ENCODE measurements at places on chromosomes 6 and 20.
A peak's percentile ranks its signal among the peaks of the same experiment; 100 is the strongest.

- no peak for DNase-seq
Observed at GRCh38 chr20:48467622-48468021, 360.2 kb downstream of the PREX1 start.

GRCh38 chr6:127547215-127547614 lies 28.1 kb upstream of the MTCL3 start:
- DNase-seq = peak; percentile 15

GRCh38 chr6:14729129-14729871 lies 516.6 kb upstream of the JARID2 start:
- no peak for DNase-seq

DNA sequence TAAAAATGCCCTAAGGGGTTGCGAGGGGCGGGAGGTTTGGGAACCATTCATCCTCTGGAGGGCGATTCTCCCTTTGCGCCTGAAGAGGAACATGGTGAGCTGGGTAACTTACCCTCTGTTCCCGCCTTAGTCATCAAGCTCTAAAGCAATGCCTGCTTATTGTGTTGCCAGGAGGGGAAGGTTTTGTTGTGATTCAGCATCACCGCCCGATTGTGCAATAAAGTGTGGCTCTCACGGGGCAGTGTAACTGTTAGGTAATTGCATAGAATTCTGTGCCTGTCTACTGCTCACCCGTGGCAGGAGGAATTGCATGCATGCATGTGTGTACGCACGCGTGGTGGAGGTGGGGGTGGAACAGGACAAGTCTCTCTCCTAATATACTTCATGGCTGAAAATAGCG lies 95.5 kb upstream of the AGPAT4 start:
- DNase-seq = no peak

- DNase-seq = no peak
Observed at GRCh38 chr6:125869427-125869826, 78.7 kb downstream of the NCOA7 start.

DNA sequence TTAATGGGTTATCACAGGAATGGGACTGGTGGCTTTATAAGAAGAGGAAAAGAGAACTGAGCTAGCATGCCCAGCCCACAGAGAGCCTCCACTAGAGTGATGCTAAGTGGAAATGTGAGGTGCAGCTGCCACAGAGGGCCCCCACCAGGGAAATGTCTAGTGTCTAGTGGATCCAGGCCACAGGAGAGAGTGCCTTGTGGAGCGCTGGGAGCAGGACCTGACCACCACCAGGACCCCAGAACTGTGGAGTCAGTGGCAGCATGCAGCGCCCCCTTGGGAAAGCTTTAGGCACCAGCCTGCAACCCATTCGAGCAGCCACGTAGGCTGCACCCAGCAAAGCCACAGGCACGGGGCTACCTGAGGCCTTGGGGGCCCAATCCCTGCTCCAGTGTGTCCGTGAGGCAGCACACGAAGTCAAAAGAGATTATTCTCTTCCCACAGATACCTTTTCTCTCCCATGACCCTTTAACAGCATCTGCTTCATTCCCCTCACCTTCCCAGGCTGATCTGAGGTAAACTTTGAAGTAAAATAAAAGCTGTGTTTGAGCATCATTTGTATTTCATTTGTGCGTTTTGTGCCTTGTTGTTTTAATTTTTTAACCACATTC lies 4.4 kb downstream of the HLA-E start:
- DNase-seq = no peak

DNA sequence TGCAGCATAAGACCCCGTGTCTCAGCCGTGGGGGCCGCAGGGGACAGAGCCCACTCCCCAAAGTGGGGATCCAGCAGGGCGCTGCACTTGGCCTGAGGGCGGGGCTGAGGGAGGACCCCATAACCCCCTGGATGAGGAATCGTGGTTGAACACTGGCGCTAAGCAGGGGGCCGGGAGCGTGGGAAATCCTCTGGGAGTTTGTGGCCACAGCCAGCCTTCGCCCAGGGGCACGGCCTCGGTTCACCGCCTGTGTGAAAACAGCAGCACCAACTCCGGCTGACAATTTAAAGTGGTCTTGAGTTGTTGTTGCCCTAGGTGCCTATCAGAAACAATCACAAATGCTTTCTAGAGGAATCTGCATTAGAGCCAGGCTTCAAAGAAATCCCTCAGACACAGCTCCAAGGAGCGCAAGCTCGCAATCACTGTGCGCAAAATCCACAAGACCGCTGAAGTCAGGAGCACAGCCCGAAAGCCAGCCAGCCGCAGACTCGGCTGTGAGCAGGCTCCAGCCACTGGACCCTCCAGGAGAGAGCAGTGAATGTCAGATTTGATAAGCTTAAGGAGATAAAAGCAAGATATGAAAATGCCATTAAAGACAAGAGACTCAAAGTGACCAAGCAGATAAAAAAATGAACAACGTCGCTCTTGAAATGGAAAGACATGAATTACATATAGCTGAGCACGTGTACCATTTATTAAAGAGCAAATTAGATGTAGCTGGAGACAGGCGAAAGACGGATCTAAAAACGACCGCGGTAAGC lies 10.9 kb upstream of the RPS6KA2 start:
- DNase-seq = no peak

GRCh38 chr6:40325791-40326190 lies 261.4 kb downstream of the LRFN2 start:
- no peak for DNase-seq

DNA sequence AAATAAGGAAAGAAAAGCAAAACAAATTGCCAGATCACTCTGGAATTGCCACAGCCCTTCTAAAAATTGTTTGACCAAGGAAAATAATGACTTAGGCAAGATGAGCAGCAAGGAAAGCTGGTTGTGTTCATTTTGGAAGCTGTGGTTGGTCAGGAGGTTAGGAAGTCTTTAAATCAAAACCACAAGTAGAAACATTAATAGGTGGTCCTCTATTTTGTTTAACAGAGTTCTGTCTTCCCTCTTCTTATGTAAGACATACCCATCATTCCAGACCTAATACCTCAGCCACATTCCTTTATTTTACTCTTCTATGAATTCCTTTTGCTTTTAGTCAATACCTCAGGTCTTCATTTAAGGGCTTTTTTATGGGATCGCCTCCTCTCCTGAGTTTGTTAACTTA lies 422.2 kb upstream of the PLCB4 start:
- no peak for DNase-seq

DNA sequence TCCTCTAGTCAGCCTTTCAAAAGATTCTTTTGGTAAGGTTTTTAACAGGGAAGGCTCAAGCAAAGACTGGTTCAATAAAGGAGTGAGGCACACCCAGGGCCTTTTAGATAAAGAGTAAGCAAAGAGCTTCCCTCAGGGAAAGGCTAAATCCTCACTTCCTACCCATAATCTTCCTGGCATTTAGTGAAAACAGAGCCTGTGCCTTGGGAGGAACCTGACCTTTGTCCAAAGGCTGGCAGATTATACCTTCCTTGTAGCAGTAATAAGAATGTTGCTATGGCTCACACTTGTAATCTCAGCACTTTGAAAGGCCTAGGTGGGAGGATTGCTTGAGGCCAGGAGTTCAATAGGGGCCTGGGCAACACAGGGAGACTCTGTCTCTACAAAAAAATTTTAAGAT lies 280.1 kb upstream of the PLCB4 start:
- no peak for DNase-seq

DNA sequence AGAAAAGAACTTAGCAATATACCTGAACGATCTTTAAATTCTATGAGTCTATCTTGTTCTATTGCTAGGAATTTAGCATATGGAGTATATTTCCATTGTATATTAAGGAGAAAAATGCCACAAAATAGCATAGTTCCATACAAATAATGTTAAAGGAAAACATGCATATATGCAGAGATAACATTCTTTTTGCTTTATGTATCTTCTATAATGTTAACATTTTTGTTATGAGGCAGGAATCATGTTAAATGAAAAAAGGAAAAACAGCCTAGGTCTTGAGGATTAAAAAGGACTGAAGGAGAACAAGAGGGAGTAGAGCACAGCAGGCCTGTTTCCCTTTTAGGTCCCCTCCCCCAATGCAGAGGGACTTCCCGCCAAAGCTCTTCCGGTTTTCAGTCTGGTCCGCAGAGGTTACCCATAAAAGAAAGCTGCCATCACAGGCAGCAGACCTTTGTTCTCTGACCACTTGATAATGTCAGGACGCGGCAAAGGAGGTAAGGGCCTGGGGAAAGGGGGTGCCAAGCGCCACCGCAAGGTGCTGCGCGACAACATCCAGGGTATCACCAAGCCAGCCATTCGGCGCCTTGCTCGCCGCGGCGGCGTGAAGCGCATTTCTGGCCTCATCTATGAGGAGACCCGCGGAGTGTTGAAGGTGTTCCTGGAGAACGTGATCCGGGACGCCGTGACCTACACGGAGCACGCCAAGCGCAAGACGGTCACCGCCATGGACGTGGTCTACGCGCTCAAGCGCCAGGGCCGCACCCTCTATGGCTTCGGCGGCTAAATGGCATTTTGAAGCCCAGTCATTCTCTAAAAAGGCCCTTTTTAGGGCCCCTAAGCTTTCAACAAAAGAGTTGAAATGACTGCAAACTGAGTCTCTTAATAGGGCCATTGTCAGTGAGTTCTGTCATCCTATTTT lies 108.4 kb upstream of the PRSS16 start:
- DNase-seq = peak; percentile 33

- DNase-seq = no peak
Observed at GRCh38 chr6:11971154-11971553, 41.0 kb upstream of the HIVEP1 start.

DNA sequence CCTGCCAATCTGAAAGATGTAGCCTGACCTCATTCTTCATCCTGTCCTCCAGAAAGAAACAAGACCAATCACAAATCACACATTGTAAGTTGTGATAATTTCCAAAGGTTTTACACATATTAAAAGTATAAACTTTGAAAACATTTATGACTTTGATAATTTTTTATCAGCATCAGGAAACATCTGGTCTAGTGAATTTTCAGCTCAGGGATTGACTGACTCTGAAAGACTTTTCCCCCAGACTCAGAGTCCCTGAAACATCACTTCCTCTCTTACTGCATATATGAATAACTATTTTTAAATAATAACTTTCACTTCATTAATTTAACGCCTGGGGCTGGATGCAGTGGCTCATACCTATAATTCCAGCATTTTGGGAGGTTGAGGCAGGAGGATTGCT lies 48.5 kb upstream of the SSTR4 start:
- DNase-seq = no peak

GRCh38 chr20:46838011-46838410 lies 56.6 kb upstream of the EYA2 start:
- no peak for DNase-seq

- no peak for DNase-seq
Observed at GRCh38 chr6:32194825-32195651, 2.6 kb upstream of the GPSM3 start.

DNA sequence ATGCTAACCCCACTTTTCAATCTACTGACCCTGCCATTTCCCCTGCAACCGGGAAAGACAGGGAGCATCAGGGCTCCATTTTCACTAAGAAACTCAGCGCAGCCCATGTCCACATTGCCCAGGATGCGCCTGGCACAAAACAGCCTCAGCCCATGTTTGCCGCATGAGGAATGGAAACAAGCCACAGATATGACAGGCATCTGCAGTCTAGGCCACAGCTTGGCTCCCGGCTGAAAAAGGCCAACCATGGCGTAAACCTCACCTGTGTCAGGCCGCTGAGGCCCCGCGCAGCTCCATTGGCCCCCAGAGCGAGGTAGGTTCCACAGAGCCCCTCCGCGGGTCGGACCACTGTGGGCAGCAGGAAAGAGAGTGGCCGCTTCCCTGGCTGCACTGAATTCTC lies 21.7 kb downstream of the GGT7 start:
- DNase-seq = no peak

GRCh38 chr6:165806126-165806810 lies 143.2 kb upstream of the PDE10A start:
- DNase-seq = no peak

All from activated CD4-positive, alpha-beta T cell treated with anti-CD3 and anti-CD28 coated beads, Interleukin-2, amount 50 U/mL, for 4 hours (primary cell).